T-helper 9 cell (primary cell): ENCODE measurements at places on chromosomes 4 and X.

GRCh38 chr4:142354041-142354440, 492.1 kb downstream of the INPP4B start:
- DNase-seq = no peak

DNA sequence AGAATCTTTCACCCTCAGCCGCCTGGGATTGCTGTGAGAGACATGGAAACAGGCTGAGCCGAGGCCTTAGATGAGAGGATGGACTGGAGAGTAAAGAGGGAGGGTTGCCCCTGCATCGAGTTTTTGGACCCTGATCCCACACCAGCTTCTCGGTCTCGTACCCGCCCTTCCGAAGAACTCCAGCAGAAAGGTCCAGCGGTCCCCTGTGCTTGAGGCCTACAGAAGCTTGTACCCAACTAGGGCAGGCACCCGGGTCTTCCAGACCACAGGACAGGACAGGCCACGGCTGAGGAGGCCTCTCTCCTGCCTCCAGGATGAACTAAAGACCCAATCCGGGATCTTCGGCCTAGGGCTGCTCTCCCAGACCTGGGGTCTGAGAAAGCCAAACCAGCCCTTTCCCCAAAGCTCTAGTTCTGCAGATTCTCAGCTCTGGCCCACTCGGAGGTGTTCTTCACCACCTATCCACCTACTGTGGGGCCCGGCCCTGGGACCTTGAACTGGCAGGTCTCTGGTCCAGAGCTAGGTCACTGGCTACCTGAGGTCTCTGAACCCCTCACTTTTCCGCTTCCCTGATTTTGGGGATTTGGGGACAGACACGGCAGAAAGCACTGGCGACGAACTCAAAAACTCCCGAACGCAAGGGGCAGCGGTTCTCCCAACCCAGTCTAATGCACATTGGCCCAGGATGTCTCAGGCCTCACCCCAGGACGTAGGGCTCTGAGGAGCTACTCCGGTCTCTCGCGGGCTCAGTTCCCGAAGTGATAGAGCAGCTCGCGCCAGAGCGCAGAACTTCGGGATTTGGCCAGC, 1.1 kb downstream of the NKX3-2 start:
- no peak for DNase-seq

DNA sequence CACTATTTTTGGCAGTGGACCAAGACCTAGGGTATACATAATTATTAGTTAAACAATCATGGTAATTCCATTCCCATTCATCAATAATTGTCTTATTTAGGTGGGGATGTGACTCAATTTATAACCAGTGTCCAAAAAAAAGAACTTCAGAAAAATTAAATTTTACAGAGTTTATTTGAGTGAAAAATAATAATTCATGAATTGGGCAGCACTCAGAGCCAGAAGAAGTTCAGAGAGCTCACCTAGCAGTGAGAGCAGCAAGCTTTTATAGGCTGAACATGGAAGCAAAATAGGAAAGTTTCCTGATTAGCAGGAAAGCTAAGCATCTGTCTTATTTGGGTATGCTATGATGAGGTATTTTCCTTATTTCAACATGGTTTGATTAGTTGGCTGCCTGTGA, 500.8 kb downstream of the PCDH7 start:
- no peak for DNase-seq

DNA sequence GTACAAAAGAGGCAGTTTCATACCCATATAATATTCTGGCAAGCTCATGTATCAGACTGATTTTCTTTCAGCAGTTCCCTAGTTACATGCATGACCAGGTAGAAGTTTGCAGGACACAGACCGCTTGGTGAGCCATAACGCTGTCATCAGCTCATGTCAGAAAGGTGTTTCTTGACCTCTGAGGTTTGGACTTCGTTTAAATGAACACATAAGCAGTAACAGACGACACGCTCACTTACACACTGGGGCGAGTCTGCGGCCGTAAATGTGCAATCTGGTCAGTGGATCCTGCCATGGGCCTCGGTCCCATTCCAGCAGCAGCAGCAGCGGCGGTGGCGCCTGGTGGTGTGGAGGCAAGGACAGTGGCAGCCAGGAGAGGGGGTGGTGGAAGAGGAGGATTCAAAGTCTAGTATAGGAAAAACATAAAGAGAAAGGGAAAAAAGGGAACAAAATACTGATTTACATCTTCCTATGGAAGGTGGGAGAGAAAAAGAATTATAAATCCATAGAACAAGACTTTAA, 111.9 kb upstream of the CBR4 start:
- DNase-seq = no peak

- no peak for DNase-seq
Measured at GRCh38 chr4:172011196-172011595, 198.0 kb downstream of the GALNTL6 start.
